Bronchus fibroblast of lung (primary cell): ENCODE measurements at places on chromosomes 1 and 21. TPM values are rescaled to one million over a fixed set of nuclear protein-coding genes. Genes with fewer than 3 reads are reported as not detected.

The CA6 gene
- not detected in 2 replicates for total RNA-seq

The LAPTM5 gene
- total RNA-seq, result not detected in 2 replicates

The ZNF648 gene
- total RNA-seq, result under 0.01 TPM in 1 of 2 replicates, not detected in the other

The SLFNL1 gene
- total RNA-seq, result under 0.01 TPM in 2 replicates

The NPHS2 gene
- total RNA-seq, result not detected in 2 replicates

The GLIS1 gene
- 3.4 and 3.9 TPM in 2 replicates for total RNA-seq

The C2CD4D gene
- 0.50 TPM in 1 of 2 replicates, not detected in the other for total RNA-seq

The RPTN gene
- not detected in 2 replicates for total RNA-seq

The MPZ gene
- total RNA-seq, result 1.2 and 1.3 TPM in 2 replicates

The AKR7A2 gene
- total RNA-seq, result 99.5 and 99.6 TPM in 2 replicates

The ATP1A2 gene
- total RNA-seq, result 0.50 and 1.5 TPM in 2 replicates

The HNRNPU gene
- 207 and 246 TPM in 2 replicates for total RNA-seq

The LCE1B gene
- total RNA-seq, result not detected in 2 replicates

The LY9 gene
- total RNA-seq, result not detected in 2 replicates
